Caudate nucleus (tissue), 63 donors: ENCODE measurements at places on chromosomes 2 and 18.
A peak's percentile ranks its signal among the peaks of the same experiment; 100 is the strongest.

DNA sequence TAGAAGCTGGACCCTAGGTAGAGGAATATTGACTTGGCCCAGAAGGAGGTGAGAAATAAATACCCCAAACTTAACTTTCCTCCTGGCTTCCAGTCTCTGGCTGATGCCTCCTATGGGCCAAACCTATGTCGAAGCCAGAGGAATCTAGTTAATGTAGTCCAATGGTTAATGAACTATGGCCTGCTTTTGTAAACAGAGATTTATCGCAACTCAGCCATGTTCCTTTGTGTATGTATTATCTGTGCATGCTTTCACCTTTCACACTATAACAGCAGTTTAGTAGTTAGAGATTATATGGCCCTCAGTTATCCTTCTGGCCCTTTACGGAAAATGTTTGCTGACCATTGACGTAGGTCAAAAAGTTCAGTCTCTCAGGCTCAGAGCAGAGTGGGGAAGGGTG lies 67.3 kb upstream of the BARD1 start:
- no peak for DNase-seq

DNA sequence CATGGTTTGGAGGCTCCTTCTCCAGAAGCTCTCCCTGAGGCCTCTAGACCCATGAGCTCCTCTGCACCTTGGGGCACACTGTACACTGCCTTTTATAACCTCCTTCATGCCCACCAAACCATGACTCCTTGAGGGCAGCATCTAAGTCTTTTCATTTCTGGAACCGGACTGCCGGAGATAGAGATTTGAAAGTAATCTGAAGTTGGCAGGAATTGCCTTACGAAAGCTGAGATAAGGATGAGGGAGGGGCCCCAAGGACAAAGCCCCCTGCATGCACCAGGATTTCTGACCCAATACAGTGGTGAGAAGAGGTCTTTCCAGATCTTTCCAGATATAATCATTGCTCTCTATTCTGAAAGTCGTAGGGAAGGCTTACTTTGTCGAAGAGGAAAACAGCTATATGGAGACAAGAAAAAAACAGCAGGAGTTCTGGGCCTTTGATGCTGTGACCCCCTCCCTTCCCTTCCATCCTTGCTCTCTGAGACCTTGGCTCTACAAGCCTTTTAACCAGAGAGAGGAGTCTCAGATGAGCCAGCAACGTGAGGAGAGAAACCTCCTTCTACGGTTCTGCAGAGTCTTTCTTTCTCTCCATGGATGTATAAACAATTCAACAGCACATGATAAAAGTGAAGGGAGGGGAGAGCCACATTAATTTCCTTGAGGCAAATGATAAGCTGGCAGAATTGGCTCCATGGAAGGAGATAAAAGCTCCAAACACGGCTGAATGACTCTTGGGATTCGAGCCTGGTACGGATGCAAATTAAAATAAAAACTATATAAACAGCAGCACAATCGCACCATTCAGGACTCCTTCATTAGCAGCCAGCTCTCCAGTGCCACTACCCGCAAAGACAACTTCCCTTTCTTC lies 88.0 kb upstream of the RTN4 start:
- DNase-seq, result peak; percentile 43

- DNase-seq, result no peak
Measured at GRCh38 chr2:233164128-233164635, 87.3 kb upstream of the ATG16L1 start.

DNA sequence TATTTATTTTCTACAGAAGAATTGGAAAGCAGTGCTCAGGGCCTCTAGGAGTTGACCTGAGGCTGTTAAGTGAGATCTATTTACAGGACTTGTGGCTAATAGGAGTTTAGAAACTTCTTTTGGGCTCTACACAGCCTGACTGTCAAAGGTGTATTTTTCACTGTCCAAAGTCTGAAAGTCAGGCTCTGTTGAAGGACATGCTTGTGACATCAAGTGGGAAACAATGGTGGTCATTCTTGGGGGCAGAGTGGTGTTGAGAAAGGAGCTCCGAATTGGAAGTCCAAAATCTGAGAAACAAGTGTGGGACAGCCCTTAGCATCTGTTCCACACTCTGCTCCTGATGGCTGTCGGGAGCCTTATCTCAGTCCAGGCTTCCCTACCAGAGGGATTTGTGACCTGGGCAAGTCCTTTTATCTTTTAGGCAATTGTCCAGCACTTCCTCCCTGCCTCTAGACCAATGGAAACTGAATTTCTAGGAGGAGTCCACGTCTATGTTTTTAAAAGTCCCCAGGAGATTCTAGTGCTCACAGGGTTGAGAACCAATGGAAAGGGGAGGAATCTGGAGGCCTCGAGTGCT lies 76.4 kb downstream of the LIPG start:
- DNase-seq, result no peak

DNA sequence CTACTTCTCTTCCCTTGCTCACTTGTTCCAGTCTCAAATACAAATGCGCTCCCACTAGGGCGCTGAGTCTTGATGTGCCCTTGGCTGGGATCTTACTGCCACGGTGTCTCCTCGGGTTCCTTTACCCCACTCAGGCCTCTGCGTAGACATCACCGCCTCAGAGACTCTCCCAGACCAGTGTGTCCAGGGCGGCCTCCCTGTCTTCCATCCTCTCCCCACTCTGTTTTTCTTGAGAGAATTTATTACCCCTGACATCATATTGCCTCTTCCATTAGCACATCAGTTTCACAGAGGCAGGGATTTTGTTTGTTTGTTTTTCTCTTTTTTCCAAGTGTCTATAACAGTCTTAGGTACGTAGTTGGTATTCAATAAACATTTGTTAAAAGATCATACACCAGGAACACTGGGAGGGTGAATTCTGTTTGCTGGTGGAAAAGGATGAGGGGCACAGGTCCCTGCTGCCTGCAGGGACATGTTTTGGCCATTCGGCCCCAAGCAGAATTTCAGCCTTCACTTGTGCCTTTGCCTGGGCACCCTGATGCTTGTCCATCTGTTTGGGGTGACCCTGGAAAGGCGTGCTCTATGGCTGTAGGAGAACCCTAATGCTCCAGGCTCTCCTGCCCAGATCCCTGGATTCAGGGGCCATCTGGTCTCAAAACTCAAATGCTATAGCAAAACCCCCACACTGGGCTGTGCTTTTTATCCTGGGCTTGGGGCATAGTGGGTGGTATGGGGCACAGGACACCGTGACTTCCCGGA lies 55.0 kb downstream of the RPL37A start:
- DNase-seq, result no peak

GRCh38 chr2:209593930-209594329 lies 170.1 kb downstream of the MAP2 start:
- no peak for DNase-seq

DNA sequence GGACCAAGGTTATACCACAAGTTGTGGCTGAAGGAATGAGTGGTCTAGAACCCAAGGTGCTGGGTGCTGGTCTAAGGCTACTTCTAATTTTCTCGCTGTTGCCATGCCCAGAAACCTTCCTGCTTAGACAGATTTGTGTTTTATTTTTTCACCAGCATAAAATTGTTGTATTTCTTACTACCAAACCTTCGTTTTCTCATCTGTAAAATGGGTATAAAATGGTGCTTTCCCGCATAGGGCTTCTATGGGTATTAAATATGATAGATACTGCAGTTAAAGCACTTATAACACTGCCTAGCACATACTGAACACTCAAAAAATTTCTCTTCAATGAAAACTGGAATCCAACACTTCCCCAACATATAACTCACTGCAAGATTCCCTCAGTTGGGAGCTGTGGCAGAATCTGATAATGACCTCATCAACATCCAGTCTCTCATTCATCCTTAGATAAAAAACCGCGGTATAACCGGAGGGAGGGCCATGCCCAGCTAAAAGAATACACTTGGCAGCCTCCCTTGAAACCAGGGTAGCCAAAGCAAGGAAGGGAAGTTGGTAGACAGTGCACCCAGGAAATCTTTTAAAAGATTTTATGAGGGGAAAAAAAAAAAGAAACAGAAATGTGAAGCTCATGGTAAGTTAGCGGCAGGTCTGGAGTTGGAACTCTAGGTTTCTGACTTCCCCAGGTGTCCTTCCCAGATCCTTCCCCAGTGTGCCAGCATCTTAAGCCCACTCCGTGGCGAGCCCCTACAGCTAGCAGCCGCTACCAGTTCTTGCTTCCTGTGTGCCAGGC lies 1.2 kb downstream of the NEMP2 start:
- DNase-seq, result no peak

DNA sequence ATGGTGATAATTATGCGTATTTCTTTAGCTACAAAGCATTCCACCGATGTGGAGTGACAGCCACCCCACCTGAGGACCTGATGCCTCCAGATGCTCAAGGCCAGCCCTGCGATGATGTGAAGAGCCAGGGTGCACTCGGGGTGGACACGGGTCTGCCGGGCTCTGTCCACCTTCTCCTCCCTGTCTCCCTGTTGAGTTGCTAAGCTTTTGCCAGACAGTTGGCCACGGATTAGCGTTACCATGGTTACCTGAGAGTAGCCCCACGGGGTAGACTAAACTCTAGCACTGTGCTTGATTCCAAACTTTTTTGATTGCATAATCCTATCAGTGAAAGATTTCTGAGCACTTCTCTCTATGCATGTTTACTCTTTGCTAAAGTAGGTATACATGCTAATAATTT lies 86.2 kb downstream of the SMIM21 start:
- DNase-seq, result no peak

DNA sequence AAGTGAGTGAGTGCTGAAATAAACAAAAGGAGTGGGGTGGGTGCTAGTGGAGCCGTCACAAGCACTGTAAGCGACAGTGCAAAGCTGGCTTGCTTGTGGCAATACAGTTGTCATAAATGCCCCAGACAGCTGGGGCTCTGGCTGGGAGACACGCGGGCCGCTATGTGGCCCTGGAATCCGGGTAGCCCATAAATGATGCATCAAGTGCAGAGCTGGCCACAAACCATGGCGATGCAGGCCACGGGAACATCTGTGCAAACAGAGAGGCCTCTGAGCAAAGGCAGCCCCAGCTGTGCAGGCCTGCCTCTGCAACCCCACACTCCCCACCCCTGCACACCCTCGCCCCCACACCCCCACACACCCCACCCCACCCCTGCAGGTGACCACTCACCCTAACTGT lies 349.2 kb upstream of the ID2 start:
- DNase-seq, result no peak

DNA sequence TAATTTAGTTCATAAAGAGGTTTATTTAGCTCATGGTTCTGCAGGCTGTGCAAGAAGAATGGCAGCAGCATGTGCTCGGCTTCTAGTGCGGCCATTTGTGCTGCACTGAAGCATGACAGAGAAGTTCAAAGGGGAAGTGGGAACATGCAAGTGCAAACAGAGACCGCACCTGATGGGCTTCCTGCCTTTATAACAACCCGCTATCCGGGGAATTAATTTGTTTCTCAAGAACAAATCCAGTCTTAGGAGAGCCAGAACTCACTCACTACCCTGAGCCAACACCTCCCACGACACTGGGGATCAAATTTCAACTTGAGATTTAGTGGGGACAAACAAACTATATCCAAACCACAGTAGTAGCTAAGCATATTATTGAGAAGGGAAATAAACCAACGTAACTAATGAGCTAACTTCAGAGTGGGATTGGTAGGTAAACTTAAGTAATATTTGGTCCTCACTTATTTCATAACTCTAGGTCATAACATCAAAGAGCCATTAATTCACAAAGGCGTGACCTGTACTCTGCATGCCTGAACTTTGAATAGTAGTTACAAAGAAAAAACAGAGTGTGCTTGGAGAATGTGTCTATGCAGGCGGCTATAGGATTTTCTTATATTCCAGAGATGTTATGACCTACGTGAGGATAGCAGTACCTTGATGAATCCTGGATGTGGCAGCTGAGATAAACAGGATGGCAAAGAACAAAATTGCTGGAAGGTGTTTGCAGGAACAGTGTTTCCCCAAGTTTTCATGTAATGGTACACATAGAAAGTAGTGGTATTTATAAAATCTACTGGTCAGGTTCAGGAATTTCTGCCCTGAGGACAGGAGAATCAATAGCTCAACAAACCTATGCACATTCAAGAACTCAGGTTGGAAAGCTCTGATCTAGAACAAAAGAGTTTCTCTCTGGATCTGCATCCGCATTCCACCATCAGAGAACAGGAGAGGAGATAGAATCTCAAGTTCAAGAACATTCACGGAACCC lies 845.9 kb upstream of the ID2 start:
- no peak for DNase-seq
